ENCODE measurements at places on chromosomes 5 and 9. TPM values are rescaled to one million over a fixed set of nuclear protein-coding genes. Genes with fewer than 3 reads are reported as not detected.

- DNase-seq = no peak
Observed at GRCh38 chr5:37603072-37603471, 224.0 kb downstream of the WDR70 start.

GRCh38 chr5:157538311-157538710, 37.3 kb downstream of the ADAM19 start:
- DNase-seq = no peak

GRCh38 chr9:110143485-110143884, 64.5 kb downstream of the C9orf152 start:
- no peak for DNase-seq

DNA sequence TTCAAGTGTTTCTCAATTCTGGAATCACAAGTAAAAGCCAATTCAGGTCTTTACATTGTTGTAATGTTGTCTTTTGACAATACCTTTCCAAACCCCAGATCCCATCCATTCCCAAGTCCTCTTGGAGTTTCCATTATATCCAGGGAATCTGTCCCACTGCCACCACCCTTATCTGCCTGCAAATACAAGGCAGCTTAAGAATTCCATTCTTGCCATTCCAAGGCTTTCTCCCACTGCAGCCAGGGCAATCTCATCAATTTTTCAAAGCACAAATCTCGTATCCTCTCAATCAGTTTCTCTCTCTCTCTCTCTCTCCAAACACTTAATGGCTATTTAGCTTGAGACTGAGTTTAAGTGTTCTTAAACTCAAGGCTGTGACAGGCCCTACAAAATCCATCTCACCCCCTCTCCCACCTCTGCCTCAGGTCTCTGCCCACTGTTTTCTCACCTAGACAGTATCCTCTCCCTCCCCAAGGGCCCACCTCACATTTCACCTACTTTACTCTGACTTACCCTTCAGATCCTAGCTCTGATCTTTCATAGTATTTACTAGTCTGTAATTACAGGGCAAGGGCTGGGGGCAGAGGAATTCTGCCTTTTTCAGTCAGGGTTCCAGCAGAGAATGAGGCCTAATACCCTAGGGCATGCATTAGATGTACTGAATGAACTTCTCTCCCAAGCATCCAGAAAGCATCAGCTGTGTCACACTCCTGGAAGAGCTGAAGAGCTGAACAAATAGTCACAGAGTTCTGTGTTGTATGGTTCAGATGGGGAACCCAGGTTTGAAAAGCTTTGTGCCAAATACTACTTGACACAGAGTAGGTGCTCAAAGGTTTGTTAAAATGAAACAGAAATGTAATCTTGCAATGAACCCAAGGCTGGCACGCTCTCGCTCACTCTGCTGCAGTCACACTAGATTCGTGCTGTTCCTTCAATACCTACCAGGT, 46.0 kb downstream of the RAPGEF1 start:
- DNase-seq = no peak

DNA sequence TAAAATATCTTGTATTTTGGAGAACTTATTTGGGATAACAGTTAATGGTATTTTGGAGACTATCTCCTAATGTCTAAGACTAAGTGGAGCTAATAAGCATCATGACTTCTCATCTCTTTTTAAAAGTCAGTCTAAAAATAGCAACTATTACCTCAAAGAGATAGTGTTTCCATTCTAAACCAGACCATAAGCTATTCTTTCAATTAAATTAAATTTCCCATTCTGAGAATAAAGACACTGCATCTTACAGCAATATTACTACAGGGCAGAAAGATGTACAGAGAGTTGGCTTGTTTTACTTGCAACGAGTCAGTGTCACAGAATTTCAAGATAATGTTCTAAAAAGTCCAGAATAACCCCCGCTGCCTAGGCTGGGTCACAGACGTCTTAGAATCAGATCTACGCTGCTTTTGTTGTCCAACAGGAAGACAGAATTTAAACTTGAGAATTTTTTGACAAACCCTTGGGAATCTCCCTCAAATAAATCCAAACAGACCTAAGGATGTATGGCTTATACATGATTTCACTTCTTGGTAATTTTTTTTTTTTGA, 98.9 kb downstream of the USP20 start:
- DNase-seq = no peak

DNA sequence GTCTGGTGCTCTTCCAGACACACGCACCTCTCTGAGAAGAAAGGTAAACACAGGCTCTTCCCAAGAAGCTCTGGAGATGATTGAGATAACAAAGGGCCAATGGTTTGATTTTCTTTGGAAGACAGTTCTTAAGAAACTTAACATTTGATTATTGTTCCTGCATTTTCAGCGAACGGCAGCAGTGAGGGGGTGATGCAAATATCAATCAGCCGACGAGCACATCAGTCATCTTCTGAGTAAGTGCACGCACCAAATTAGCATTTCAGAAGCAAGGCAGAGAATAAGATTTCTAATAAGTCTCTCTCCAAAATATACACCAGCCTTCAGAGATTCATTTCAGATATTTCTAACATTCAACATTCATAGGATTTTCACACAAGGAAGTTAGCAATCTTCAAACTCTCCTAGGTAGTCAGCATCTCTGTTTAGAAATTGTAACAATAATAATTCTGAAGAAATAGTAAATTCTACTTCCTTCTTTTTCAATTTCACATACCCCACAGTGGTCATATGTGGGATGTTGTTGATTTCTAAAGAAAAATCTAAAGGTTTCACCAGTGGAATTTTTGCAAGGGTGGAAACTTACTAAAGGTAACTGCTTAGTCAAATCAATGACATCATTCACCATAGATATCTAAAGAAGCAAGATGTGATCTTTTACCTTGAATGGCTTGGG, 250.3 kb downstream of the SEC61B start:
- no peak for DNase-seq

The SPINK7 gene
- not detected for total RNA-seq

DNA sequence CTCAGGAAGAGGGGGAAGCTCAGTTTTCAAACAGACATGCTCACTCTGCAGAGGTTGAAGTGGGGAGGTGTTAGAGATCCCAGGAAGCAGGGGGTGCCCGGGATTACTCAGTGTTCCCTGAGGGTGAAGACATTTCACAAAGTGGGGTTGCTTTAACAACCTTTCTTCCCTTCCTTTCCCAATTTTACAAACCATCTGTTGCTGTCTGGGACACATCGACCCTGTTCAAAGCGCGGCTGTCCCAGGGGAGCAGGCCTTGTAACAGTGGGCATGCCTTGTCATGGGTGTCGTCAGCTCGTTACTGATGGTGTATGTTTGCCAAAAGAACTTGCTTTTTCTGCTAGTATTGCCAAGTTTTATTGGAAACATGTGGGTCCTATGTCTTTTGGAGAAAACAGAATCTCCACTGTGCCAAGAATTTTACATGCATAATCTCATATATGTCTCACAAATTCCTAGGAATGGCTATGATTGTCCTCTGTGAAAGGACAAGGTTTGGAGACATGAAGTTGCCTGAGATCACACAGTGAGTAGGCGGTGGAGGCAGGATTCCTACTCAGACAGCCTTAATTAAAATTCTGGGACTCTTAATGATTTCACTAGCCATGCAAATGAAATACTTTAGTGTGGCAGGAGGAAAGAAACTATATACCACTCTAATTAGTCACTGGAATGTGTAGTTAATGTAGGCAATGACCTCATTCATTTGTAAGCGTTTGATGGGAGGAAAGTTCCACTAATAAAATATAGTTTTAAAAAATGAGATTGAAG, 198.9 kb downstream of the NXNL2 start:
- no peak for DNase-seq

The NUTM2G gene
- total RNA-seq = not detected
